Thoracic aorta (tissue), 2 donors: ENCODE measurements at places on chromosomes 6 and 20. TPM values are rescaled to one million over a fixed set of nuclear protein-coding genes. Genes with fewer than 3 reads are reported as not detected.

- no peak overlapping the region for H3K4me3 ChIP-seq
- H3K27me3 ChIP-seq, result no peaks in the 10 kb centered on the region
- H3K27ac ChIP-seq, result no peak overlapping the region
- no peak for DNase-seq
- no peaks in the 10 kb centered on the region for H3K36me3 ChIP-seq
These were observed 81.8 kb downstream of the LCA5 start for GRCh38 chr6:79455446-79455845.

GRCh38 chr6:34587325-34587724 lies 31.2 kb upstream of the SPDEF start:
- no peak for DNase-seq
- no peak overlapping the region for H3K27ac ChIP-seq
- no peaks in the 10 kb centered on the region for H3K4me1 ChIP-seq
- H3K36me3 ChIP-seq, result peaks cover 15% of the 10 kb centered on the region
- H3K4me3 ChIP-seq, result no peak overlapping the region
- H3K27me3 ChIP-seq, result no peaks in the 10 kb centered on the region

- no peak overlapping the region for H3K27ac ChIP-seq
- H3K4me1 ChIP-seq, result no peaks in the 10 kb centered on the region
- no peak overlapping the region for H3K4me3 ChIP-seq
These were observed 603.5 kb downstream of the KHDRBS2 start for GRCh38 chr6:61682562-61682961.

DNA sequence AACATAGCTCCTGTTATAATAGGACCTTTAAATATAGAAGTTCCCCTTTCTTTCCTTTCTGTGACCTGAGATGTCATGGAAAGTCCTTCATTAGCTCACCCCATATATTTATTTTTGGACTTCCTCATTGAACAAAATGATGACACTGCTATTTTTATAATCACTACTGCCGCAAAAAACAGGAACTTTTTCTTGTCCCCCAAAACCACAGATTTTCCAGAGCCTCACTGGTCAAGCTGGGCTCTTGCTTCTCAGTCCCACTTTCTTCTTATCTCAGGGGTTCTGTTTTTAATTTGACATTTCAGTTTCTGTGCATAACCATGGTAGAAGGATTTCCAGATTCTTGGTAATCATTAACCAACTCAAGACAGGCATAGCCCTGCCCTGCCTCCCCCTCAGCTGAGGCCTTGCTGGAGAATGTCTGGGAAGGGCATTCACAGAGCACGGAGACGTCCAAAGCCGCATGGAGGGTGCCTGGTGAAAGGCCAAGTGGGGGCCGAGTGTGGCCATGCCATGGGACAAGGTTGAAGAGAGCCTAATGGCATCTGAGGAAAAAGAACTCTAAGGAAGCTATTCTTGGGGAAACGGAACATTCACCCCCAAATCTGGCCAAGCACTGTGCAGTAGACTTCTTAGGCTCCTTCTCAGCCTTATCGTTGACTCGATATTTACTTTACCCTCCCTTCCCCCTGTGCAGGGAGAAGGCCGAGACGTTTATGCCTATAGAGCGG lies 73.7 kb downstream of the EDN1 start:
- H3K4me3 ChIP-seq, result no peak overlapping the region
- H3K4me1 ChIP-seq, result peaks cover 16% of the 10 kb centered on the region
- DNase-seq, result no peak
- no peaks in the 10 kb centered on the region for H3K27me3 ChIP-seq

DNA sequence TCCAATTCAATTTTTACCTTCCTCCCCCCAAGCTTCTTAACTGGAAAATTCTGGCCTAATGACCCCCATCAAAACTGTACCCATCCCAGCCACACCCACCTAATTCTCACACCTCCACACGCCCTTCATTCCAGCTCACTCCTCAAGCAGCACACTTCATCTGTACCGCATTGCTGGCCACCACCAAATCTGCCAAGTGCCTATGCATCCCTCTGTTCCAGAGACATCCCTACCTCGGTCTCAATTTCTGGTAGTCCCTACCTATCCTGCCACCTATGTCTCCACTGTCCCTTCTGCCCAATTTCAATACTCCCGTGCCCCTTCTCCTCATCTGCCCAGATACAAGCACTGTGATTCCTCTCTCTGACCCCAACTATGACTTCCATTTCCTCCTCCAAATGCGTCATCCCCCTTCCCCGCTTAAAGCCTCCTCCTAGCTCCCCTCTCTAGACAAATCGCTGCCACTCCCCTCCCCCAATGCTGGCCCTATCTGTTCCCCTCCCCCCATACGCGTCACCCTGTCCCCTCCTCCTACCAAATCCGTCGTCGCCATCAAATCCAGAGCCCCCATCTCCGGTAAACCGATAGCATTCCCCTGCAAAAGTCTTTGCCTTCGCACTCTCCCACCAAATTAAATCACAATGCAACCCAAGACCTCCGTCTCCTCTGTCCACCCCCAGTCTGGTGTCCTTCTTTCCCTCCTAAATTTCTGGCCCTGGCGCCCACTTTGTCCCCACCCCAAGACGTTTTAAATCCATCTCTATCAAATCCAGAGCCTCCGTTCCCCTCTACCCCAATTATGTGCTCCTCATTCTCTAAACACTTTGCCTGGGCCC lies 1.2 kb downstream of the MTCH1 start:
- H3K4me1 ChIP-seq, result peaks cover 27% of the 10 kb centered on the region
- no peaks in the 10 kb centered on the region for H3K27me3 ChIP-seq
- H3K36me3 ChIP-seq, result peaks cover 5% of the 10 kb centered on the region
- peak overlapping the region; percentile 99 for H3K4me3 ChIP-seq
- DNase-seq, result peak; percentile 51

DNA sequence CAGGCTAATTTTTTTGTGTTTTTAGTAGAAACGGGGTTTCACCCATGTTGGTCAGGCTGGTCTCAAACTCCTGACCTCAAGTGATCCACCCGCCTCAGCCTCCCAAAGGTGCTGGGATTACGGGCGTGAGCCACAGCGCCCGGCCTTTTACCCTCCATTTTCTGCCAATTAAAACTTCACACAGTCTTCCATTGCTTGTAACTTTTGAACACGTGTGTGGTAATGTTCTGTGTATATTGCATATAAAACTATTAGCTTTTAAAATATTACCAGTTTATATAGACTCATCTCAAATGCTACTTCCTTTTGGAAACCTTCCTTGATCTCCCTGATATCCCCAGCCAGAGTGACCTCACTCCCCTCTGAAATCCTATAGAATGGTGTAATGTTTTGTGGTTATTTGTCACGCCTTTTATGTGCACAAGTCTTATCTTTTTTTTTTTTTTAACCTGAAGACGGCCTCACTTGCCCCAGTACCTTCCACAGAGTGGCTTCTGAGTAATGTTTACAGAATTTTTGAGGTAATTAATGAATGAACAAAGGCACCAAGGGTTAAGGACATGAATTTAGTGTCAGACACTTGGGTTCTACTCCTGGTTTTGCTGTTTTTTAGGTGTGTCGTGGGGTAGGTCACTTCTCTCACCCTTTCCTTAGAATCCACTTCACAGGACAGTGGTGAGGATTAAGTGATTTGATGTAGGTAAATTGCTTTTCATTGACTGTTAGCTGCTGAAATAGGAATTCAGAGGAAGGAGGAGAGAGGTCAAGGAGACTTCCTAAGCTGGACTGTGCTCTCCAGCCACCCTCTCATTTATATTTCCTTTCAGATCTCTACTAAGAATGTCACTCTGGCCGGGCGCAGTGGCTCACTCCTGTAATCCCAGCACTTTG lies 11.2 kb upstream of the MMP24 start:
- H3K27ac ChIP-seq, result no peak overlapping the region
- no peaks in the 10 kb centered on the region for H3K27me3 ChIP-seq
- H3K4me1 ChIP-seq, result no peaks in the 10 kb centered on the region
- no peak for DNase-seq
- no peak overlapping the region for H3K4me3 ChIP-seq
- peaks cover 4% of the 10 kb centered on the region for H3K36me3 ChIP-seq

GRCh38 chr6:116047173-116047933 lies 13.3 kb downstream of the FRK start:
- no peak overlapping the region for H3K4me3 ChIP-seq
- no peaks in the 10 kb centered on the region for H3K36me3 ChIP-seq
- peaks cover 12% of the 10 kb centered on the region for H3K4me1 ChIP-seq
- H3K27me3 ChIP-seq, result no peaks in the 10 kb centered on the region

- H3K4me3 ChIP-seq, result no peak overlapping the region
- no peaks in the 10 kb centered on the region for H3K27me3 ChIP-seq
- H3K36me3 ChIP-seq, result no peaks in the 10 kb centered on the region
- no peak for DNase-seq
- H3K27ac ChIP-seq, result no peak overlapping the region
- no peaks in the 10 kb centered on the region for H3K4me1 ChIP-seq
These were observed 147.2 kb downstream of the CFAP61 start for GRCh38 chr20:20199361-20200160.

- H3K27me3 ChIP-seq, result no peaks in the 10 kb centered on the region
- H3K36me3 ChIP-seq, result no peaks in the 10 kb centered on the region
- no peak overlapping the region for H3K4me3 ChIP-seq
- H3K27ac ChIP-seq, result no peak overlapping the region
- DNase-seq, result no peak
These were observed 40.0 kb upstream of the KCNK16 start for GRCh38 chr6:39362487-39362865.

DNA sequence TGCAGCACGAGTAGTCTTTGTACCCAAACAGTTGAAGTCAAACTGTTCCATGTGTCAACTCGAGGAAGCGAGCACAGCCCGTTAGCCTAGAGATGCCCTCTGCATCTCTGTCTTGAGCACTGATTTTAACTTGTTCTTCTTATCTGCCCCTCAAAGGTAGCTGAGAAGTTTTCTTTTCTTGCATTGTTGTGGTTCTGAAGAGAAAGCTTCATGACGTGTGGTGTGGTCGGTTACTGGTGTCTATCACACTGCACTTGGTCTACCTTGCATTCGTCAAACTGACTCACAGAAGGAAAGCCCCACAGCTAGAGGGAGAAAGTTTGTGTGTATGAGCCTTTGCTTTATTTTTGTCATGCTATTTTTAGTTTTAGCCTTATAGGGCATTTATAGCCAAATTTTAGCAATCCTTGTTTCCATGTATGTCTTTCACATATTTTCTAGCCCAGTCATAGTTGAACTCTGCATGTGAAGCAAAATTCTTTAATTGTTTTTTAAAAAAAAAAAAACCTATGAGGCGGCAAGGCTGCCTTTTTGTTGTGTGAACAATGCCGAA lies 115.1 kb downstream of the JAG1 start:
- H3K4me1 ChIP-seq, result peaks cover 70% of the 10 kb centered on the region
- H3K27me3 ChIP-seq, result no peaks in the 10 kb centered on the region
- peak overlapping the region; percentile 21 for H3K4me3 ChIP-seq
- DNase-seq, result no peak
- peak overlapping the region; percentile 74 for H3K27ac ChIP-seq

DNA sequence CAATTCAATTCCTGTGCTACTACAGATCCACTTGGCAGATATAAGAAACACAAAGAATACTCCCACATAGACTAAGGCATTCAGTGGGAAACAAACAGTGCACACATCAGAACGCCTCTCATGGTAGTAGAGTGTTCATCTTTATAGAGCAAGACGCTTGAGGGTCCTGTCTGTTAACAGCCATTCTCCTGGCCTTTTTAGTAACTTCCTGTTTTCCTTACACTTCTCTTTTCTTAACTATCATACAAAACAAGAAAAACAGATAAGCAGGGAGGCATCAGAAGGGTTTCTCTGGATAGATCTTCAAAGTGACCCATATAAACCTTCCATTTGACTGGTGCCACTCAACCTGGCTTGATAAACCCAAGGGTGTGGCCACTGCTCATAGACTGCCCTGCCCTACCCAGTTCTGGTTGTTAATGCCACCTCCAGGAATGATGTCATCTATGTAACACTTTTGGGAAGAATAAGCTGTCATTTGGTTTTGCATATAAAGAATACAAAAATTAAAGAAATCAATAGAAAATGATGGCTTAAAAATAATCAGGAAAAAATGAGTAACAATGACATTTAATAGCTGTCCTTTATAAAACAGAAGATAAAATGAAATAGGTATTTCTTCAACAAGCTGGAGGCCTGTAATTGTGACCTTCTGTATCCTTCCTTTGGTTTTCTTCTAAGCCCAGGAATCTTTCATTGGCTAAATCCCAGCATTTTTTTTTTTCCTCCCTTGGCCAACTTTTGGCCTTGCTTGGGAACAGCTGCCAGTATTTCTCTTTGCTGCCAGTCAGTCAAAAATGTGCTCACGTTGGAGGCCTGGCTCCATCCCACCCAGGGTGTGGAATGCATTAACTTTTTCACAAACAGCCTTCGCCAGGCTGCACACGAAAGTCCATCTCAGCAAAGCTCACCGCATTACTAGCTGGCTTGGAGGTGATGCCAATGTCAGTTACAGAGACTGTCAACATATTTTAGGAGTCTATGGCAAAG lies 103.5 kb downstream of the GJA10 start:
- no peaks in the 10 kb centered on the region for H3K27me3 ChIP-seq
- DNase-seq, result no peak
- no peak overlapping the region for H3K27ac ChIP-seq

DNA sequence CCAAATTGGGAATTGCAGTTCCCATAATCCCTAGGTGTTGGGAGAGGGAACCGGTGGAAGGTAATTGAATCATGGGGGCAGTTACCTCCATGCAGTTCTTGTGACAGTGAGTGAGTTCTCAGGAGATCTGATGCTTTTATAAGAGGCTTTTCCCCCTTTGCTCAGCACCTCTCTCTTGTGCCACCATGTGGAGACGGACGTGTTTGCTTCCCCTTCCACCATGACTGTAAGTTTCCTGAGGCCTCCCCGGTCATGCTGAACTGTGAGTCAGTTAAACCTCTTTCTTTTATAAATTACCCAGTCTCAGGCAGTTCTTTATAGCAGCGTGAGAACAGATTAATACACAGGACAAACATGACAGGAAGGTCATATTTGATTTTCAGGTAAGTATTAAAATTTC lies 25.3 kb upstream of the HECA start:
- no peaks in the 10 kb centered on the region for H3K4me1 ChIP-seq
- H3K27ac ChIP-seq, result no peak overlapping the region
- no peaks in the 10 kb centered on the region for H3K36me3 ChIP-seq
- H3K4me3 ChIP-seq, result no peak overlapping the region

DNA sequence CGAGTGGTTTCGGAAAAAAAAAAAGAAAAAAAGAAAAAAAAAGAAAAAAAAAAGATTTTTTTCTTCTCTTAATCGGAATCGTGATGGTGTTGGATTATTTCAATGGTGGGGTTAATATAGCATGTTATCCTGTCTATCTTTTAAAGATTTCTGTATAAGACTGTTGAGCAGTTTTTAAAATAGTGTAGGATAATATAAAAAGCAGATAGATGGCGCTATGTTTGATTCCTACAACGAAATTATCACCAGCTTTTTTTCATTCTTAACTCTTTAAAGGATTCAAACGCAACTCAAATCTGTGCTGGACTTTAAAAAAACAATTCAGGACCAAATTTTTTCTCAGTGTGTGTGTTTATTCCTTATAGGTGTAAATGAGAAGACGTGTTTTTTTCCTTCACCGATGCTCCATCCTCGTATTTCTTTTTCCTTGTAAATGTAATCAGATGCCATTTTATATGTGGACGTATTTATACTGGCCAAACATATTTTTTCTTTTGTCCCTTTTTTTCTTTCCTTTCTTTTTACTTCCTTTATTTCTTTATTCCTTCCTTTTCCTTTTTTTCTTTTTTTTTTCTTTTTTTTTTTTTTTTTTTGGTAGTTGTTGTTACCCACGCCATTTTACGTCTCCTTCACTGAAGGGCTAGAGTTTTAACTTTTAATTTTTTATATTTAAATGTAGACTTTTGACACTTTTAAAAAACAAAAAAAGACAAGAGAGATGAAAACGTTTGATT lies 3.6 kb downstream of the SOX4 start:
- H3K4me1 ChIP-seq, result peaks cover 5% of the 10 kb centered on the region
- H3K36me3 ChIP-seq, result no peaks in the 10 kb centered on the region
- H3K27me3 ChIP-seq, result no peaks in the 10 kb centered on the region
- peak overlapping the region; percentile 95 for H3K4me3 ChIP-seq
- DNase-seq, result no peak

The KIF3B gene
- 30.7 TPM for total RNA-seq

The OVOL2 gene
- total RNA-seq, result 0.71 TPM

The SUMO4 gene
- total RNA-seq, result 3.2 TPM

The PDCD2 gene
- total RNA-seq, result 71.1 TPM
